ENCODE measurements at places on chromosomes 1 and 21. TPM values are rescaled to one million over a fixed set of nuclear protein-coding genes. Genes with fewer than 3 reads are reported as not detected.

DNA sequence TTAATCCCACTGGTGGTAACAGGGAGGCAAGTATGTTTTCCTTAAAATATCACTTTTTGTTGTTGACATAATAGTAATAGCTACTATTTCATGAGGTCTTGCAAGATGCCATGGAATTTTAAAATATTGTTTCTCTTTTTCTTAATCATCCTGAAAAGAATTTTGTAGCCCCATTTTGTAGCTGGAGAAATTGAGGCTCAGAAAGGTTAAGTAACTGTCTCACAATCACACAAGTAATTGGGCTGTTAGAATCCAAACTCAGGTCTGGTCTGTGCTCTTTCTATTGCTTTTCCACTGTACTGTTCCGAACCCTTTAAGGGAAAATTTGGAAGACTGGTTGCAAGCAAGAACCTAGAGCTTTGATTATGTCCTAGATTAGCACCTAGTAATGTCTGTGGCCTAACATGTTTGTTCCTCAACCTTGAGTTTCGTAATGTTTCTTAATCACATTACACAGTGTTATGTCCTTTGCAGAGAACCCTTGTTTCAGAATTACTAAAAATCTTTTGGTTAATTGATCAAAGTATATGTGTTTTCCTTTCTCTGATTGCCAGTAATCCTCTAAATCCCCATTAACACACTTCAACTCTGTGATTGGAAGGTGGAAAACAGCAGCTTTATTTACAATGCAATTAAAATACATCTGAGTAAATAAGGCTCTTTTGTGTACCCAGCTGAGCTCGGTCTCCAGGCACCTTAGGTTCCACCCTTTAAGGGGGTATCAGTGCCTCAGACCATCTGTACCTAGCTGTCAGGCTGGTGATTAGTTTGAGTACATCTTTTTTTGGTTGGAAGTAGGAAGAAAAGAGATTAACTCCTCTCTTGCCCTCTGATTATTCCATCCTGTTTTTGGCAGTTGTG, 10.4 kb downstream of the LRRC42 start:
- no peak for DNase-seq

- DNase-seq: no peak
Observed at GRCh38 chr21:19489930-19490329, 1086.3 kb upstream of the TMPRSS15 start.

DNA sequence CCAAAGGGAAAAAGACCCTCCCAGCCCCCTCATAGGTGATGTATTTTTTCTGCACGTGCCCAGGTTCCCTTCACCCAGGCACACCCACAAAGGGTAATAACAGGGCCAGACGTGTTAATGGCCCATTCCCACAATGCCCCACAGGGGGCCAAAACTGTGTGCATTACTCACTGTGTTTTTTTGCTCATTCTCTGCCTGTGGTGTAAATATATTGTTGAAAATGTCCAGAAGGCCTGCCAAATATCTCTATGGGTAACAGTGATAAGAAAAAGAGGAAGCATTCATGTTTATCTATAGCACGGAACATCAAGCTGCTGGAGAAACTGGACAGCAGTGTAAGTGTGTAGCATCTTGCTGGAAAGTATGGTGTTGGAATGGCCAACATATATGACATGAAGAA, 21.9 kb downstream of the RHEX start:
- DNase-seq: no peak

GRCh38 chr1:34871443-34872132, 12.0 kb upstream of the SMIM12 start:
- DNase-seq: no peak

- no peak for DNase-seq
Observed at GRCh38 chr1:58189453-58189852, 357.1 kb downstream of the OMA1 start.

DNA sequence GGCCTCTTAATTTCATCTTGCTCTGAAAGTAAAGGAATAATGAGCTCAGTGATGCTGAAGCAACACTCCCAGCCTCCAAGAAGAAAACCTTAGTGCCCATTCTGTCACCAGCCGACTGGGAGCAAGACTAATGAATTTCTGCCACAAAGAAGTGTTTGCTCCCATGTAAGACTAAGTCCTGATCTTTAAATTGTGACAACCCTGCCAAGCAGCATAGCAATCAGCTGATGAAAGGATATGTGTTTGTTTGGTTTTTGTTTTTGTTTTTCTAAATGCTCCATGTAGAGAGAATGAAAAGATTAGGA, 113.7 kb upstream of the PALMD start:
- DNase-seq: no peak

DNA sequence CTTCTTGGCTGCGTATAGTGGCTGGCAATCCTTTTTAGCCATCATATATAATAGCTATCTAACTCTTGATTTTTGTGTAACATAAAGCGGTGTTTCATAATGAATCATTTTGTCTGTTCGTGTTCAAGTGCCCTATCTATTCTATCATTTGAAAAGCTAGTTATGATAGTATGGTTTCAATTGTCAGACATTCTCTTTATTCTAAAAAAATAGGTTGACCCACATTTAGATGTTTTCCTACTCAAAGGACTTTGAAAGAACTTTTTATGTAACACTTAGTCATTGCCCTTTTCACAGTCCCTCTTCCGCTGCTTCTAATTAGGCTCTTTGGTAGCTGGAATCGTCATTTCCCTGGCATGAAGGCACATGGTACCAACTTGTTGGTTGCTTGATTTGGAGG, 272.2 kb upstream of the B3GALT2 start:
- DNase-seq: no peak

GRCh38 chr1:54805466-54805865, 4.3 kb upstream of the TTC22 start:
- DNase-seq: no peak

Gene AKNAD1
- not detected for total RNA-seq

Gene RNF186
- not detected for total RNA-seq

- DNase-seq: no peak
Observed at GRCh38 chr1:157132616-157133167, 5.5 kb downstream of the ETV3 start.

DNA sequence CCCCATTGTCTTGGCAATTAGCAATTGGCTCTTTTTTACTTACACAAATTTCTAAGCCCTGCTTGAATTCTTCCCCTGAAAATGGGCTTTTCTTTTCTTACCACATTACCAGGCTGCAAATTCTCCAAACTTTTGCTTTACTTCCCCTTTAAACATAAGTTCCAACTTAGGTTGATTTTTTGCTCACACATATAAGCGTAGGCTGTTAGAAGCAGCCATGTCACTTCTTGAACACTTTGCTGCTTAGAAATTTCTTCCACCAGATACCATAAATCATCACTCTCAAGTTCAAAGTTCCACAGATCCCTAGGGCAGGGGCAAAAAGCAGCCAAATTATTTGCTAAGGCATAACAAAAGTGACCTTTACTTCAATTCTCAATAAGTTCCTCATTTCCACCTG, 35.4 kb upstream of the KCNH1 start:
- no peak for DNase-seq

Gene FGR
- total RNA-seq: not detected

Gene LEMD1
- total RNA-seq: not detected

Gene CFAP57
- 0.06 TPM for total RNA-seq

GRCh38 chr1:119318466-119319309, 49.9 kb upstream of the HAO2 start:
- no peak for DNase-seq

Gene GBP3
- total RNA-seq: 9.7 TPM

GRCh38 chr1:205267306-205267902, 39.7 kb downstream of the TMCC2 start:
- DNase-seq: no peak

GRCh38 chr1:110979154-110979553, 15.4 kb upstream of the LRIF1 start:
- DNase-seq: no peak

GRCh38 chr1:116360429-116361173, 12.4 kb upstream of the ATP1A1 start:
- no peak for DNase-seq

DNA sequence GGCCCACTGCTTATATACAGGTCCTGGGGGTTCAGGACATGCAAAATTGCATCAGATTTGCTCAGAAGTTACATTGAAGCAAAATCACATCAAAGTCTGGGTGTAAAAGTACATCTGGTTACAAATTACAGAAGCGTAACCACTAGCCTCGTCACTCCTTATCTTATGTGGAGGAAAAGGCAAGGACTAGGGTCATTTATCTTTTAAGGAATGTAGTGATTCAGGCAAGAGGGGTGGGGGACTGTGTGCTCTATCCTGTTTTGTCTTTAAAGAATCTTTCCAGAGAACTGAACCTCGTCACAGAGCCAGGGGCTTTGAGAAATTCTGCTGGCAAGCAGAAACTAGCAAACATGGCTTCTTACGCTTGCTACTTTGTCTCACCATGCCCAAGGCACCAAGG, 61.1 kb upstream of the RAB4A start:
- no peak for DNase-seq

GRCh38 chr1:241485145-241485544, 34.4 kb downstream of the FH start:
- no peak for DNase-seq

DNA sequence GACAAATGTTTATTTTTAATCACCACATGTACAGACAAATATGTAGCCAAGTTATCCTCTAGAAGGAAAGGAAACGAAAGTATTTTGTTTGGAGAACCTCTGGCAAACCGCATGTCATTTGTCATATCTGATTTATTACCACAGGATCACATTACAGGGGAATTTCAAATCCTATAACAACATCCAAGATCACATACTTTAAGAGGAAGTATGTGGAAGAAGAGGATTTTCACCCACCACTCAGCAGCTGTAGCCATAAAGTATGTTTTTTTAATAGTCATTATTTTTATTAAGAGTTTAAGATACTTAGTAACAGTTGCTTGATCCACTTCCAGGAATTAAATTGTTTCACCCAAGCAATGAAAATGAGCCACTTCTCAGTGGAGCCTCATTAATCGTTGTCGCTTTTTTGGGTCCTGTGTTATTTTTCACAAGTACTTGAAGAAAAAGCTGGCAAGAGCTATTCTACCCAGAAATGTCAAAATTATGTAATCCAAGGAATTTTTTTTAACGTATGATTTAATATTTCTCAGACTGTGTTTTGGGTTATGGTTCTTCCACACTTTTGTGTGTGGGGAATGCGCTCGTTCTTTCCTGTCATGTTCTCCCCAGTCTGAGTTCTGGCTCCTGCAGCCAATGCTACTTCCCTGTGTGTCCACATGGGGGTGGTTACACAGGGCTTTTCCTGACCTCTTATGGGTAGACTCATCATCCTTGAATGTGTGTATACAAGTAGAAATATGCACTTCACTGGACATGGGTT, 6.9 kb downstream of the SERTAD4 start:
- peak; percentile 78 for DNase-seq

DNA sequence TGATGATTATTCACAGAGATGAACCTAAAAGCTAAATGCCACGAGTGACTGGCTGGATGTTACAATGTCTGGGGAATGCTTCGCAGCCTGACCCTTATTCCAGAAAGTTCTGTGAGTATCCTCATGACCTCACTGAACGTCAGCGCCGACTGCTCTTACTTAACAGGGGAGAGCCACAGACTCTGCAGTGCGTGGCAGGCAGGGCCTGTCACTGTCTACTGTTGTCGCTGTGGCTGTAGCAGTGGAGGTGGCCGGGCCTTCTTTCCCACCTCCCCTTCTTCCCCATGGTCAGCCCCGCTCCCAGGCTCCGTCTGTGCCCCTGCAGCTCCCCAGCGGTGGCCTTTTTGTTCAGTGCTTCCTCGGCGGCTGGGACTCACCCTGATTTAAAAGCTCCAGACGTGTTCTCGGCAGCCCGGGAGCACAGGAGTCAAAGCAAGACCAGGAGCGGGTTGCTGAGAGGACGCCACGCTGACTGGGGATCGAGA, 52.2 kb upstream of the TARBP1 start:
- no peak for DNase-seq

- no peak for DNase-seq
Observed at GRCh38 chr1:242641461-242641860, 117.0 kb upstream of the PLD5 start.

Gene ATF3
- total RNA-seq: 30.0 TPM

- DNase-seq: no peak
Observed at GRCh38 chr1:37752583-37753471, 12.1 kb downstream of the EPHA10 start.

GRCh38 chr1:184747089-184747955, 7.3 kb downstream of the EDEM3 start:
- no peak for DNase-seq

GRCh38 chr1:205127646-205128045, 5.9 kb upstream of the RBBP5 start:
- no peak for DNase-seq

Gene MAB21L3
- total RNA-seq: 1.3 TPM

Gene PDE9A
- 10.1 TPM for total RNA-seq

DNA sequence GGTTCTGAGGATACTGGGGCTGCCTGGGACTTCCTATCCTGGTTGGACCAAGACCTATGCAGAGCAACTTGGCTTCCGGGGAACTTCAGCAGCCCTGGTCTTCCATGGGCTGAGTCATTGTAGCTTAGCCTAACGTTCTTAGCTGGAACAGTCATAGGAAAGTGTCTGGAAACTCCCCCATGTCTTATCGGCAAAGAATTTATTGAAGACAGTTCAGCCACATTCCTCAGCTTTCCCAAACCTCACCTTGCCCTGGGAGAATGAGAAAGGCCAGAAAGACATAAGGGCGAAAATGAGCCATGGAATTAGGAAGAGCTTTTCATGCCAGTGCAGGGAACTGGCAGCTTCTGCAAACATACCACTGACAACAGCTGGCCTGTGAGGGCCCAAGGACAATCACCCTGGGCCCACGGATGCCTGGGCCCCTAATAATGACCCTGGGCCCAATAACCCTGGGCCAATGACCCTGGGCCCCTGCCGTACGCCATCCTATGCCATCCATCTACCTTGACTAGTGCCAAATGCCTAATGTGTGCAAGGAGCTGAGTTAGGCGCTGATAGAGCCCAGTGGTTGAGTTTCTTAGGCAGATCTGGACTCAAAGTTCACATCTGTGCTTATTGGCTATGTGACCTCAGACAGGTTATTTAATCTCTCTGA, 114.4 kb upstream of the GADD45A start:
- DNase-seq: peak; percentile 68

GRCh38 chr1:198763298-198763714, 124.5 kb downstream of the PTPRC start:
- DNase-seq: no peak

GRCh38 chr1:33242652-33243051, 13.6 kb upstream of the ZNF362 start:
- no peak for DNase-seq

- peak; percentile 77 for DNase-seq
Observed at GRCh38 chr1:171438441-171438840, 46.9 kb upstream of the PRRC2C start.

Gene ABCG1
- total RNA-seq: 4.6 TPM

DNA sequence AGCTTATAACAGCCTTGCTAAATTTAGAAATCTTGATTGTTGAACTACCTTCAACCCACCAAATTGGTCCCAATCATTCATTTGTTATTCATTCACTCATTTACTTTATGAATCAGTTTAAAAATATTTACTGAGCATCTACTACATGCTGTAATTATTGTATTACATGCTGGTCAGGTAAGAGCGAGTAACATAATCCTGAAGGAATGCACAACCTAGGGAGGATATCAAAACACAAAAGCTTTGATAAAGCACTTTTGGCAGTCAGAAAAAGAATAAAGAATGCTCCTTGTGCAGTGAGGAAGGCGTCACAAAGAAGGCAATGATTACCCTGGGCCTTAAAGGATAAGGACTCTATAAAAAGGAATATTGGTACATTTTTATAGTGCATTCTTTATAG, 518.9 kb upstream of the NR5A2 start:
- peak; percentile 12 for DNase-seq

Gene CAMTA1
- 152 TPM for total RNA-seq

GRCh38 chr1:197567442-197567841, 207.8 kb downstream of the DENND1B start:
- DNase-seq: no peak

Gene KRTAP7-1
- not detected for total RNA-seq

Measured in Caki2 (cell line).